ENCODE measurements at places on chromosomes 13 and 19.

DNA sequence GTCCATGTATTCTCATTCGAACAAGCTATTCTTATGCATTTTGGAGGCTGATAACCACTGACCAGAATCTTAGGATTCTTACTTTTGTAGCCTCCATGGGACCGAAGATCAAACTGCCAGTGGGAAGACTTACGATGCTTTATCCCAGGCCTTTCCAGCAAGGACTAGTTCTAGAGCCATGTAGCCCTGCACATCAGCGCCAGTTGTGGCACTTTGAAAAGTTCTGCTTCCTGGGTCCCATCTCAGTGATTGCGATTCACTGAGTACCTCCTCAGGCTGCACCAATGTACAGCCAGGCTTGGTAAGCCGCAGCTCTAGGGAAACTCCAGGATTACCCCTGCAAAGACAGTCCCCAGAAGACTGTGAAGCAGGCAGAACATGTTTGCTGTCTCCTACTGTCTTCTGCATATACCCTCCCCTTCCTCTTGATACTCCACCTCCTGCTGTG is 18.9 kb upstream of the ENOX1 start:
- no peak for DNase-seq

GRCh38 chr19:34975056-34975455 is 11.0 kb upstream of the ZNF792 start:
- no peak for DNase-seq

GRCh38 chr19:50377051-50377461 is 799 bp downstream of the NR1H2 start:
- no peak for DNase-seq

GRCh38 chr13:105660561-105660960 is 874.9 kb downstream of the EFNB2 start:
- DNase-seq = no peak

DNA sequence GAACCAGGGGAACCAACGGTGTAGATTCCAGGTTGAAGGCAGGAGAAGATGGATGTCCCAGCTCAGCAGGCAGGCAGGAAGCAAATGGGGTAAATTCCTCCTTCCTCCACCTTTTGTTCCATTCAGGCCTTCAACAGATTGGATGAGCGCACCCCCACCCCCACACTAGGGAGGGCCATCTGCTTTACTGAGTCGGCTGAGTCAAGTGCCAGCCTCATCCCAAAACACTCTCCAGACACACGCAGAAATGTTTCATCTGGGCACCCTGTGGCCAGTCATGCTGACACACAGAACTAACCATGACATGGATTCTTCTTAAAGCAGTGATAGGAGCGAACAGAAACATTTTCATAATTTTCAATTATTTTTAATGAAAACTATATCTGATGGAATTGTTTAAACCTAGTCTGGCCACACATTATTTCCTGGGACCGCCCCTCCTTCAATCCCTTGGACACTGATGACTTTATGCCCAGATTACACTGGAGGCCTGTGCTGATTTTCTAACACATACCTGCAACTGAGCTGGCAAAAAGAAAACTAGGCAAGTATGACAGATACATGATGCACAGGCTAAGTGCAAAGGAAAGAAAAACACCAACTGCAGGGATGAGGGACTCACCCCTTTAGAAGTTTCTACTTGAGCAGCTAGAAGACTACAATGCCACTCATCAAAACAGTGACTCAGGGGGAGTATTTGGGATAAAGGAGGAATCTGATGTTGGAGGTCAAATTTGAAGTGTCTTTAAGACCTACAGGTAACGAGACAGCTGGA is 154.2 kb downstream of the TNFRSF19 start:
- no peak for DNase-seq

All from astrocyte of the cerebellum (primary cell).